Activated naive CD4-positive, alpha-beta T cell treated with anti-CD3 and anti-CD28 coated beads, Interleukin-2, amount 10 ng/mL, durations not matched to agents 7 days and 5 days (primary cell): ENCODE measurements at places on chromosomes 3 and 15.

- DNase-seq, result no peak
These were observed 216.9 kb upstream of the CDIN1 start for GRCh38 chr15:36362509-36362915.

DNA sequence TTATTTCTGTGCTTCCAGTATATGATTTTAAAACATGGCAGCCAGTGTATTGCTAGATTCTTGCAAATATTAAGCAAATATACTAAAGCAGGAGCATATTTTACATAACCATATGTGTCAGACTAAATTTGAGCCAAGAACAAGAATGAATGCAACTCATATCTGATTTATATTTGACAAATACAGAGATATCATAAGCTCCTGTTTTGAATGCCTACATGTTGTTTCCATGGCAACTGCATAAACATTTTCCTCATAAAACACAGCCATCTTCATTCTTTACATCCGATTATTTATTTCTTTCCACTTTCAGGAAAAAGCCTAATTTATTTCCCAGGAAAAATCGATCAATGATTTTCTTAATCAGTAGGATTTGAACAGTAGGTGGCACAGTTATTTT, 172.2 kb upstream of the TSPAN3 start:
- no peak for DNase-seq

- no peak for DNase-seq
These were observed 21.3 kb downstream of the PLA2G4E start for GRCh38 chr15:41999290-42000285.

DNA sequence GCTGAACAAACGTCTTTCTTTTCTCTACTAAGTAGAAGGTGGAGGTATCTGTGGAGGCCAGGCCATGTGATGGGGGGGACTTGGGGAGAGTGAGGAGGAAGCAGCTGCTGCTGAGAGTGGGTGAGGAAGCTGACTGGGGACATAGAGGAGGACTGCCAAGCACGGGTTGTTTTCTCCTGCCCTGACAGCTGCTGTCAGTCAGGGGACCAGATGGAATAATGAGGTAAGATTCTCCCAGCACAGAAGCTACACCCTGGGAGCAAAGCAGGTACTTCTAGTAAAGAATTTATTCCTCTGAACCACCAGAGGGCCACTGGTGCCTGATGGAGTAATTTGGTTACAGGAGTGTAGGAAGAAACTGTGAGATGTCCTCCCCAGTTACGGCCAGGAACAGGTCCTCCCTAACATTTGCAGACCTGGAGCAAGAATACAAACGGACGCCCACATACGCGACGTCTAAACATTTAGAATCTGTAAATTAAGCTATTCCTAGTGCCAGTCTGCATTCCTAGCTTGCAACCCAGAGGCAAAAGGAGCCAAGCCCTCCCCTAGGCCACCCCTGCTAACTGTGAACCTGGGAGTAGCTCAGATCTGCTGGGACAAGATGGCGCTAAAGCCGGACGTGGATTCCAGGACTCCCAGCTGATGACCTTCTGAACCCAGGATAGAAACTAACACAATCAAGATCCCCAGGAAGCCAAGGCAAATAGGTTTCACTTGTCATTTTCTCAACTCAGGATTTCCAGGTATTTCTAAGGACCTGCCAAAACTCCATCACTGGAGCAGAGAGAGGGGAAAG, 14.8 kb downstream of the CRYGS start:
- no peak for DNase-seq

DNA sequence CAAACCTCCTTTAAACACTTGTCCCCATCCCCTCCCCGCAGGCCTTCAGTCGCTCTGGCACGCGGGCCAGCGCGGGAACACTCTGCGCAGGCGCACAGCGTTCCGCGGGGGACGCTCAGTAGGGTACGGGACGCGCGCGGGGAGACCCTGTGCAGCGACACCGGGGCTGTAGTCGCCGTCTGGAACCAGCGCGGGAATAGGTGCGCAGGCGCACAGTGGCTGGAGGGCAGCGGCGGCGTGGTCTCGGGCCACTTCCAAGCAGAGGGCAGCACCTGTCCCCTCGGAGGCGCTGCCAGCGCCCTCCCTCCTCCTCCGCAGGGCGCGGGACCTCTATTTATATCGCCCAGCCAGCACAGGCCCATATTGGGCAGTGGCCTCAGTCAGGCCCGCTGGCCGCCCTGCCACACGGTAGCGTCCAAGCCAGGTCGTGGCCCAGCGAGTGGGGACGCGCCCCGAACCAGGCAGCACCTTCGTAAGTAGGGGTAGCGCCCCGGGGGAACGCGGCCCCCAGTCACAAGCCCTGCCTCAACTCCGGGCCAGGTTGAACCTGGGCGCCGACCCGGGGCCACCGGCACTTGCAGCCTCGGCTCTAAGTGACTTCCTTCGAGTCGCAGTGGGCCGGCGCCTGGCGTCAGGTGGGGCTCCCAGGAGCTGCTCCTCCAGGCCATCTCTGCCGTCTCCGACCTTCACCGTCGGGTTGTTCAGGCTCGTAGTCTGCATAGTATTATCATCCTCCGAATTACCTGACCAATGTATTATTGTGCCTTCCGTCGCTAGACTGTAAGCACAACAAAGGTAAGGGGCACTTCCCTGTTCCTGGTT, at the start of gene KBTBD12:
Gene KBTBD12 (plus strand): TSS at position 118 of the 822 bp plus-strand sequence. CDS start 7,830 bp downstream, outside the sequence.
- no peak for DNase-seq

- DNase-seq, result no peak
These were observed 125.8 kb downstream of the TNIK start for GRCh38 chr3:171334465-171334811.

GRCh38 chr15:36478561-36478960, 100.9 kb upstream of the CDIN1 start:
- no peak for DNase-seq

DNA sequence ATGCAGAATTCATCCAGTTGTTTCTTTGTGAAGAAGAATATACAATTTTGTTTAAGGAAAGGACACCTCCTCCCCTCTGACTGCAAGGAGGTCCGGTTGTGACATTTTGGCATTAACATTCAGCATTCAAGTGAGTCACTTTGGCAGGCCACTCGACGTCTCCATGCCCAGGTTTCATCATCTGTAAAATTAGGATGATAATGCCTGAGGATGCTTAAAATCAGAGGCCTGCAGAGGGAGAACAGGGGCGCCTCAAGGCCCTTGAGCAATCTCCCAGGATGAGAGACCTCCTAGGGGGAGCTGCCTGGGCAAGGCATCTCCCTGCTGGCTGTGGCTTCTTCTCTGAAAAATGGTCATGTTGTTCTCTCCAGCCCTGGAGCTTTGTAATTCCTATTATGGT, 236.0 kb downstream of the CACNA2D3 start:
- no peak for DNase-seq

DNA sequence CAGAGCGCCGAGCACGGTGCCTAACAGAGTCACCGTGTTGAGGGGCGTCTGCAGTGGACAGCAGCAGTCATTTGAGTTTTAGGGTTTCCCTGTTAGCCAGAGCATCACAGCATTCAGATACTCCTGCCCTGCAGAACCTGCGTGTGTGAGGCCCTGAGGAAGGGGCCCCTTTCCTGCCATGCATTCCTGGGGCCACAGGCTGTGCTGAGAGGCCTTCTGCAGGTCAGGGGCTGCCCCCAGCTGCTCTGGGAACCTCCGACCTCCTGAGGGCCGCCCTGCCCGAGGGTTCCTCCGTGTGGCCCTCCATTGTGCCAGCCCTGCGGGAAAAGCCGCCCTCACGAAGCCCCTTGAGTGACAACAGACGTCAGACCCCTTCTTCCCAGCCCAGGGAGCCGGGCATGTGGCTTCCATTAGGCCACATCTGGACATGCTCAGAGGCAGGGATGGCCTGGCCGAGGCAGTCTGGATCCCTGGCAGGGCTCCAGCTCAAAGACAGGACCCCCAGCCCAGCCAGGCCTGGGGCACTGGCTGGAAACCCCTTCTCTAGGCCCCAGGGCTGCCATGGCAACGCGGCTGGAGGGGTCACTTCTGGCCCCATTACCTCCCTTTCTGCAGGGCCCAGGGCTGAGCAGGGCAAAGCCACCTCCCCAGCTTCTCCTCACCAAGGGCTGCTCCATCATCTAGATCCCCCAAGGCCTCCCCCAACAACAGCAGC, 25.3 kb downstream of the FBLN2 start:
- DNase-seq, result no peak

DNA sequence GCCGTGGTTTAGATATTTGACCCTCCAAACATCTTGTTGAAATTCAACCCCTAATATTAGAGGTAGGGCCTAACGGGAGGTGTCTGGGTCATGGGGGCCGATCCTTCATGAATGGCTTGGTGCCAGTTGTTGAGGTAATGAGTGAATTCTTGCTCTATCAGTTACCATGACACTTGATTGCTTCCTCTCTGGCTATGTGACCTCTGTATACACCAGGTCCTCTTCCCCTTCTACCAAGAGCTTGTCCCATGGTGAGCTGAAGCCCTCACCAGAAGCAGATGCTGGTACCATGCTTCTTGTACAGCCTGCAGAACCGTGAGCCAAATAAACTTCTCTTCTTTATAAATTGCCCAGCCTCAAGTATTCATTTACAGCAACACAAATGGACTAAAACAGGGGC, 41.8 kb upstream of the TIPARP start:
- no peak for DNase-seq

- DNase-seq, result no peak
These were observed 70.2 kb downstream of the PEAK1 start for GRCh38 chr15:77349666-77350065.

DNA sequence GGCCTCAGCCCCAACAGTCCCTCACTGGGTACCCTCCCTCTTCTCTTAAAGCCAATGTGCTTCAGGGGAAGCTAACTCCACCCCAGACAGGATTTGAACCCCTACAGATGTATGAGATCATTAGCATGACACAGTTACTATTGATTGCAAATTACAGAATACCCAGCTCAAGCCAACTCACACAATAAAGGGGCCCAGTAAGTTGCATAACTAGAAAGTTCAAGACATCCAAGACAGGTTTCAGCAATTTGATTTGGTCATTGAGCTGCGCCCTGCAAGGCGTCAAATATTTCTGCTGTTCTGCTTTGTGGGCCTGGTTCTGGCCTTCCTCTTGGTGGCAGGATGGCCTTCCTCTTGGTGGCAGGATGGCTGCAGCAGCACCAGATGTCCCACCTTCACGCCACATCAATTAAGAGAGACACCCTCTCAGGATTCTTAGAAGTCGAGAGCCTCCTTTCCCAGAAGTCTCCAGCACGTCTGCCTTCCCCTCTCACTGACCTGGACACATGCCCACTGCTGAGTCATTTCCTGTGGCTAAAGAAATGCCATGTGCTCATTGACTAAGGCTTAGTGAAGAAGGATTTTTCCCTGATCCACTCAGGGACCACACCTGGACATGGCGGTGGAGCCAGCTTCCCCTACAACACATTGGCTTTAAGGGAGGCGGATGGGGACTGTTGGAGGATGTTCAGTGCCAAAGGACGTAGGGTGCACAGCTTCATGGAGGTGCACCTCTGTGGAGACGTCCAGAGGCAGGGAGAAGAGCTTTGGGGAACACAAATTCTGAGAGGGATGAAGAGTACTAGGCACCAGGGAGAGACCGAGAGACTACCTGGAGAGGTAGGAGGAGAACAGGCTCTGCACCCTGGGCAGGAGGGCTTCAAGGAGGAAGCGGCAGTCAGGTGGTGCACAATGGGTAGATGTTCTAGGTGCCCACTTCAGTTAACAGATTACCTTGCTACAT, 49.1 kb downstream of the DNASE1L3 start:
- no peak for DNase-seq

DNA sequence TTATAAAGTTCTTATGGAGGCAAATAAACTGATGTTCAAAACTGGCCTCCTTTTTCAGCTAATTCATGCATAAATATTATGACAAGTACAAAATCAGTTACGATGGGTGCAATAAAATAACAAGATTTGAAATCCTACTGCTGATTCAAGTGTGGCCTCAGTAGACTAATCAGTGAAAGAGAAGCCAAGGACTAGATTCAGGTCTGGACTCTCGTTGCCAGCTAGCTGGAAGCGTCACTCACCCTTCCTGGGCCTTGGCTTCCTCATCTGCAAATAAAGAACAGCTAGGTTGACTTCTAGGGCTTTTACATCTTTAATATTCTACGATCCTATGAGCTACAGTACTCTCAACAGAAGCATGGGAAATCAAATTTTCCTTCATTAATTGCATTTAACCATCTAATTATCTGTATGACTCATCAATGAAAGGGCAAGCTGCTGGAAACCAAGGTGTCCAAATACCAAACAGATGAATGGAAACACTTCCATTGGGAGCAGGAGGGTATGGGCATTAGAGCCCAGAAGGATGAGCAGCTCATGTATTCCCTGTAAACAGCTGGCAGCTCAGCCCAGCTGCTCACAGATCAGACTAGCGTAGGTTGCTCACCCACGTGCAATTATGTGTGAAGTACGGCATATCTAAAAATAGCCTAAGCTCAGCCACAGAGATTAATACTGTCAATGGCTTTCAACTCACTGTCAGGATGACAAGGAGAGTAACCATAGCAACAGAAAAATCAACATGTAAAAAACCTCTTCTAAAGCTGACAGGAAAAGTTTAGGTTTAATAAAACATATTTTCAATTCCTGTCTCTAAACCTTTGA, 294.8 kb downstream of the PLCL2 start:
- no peak for DNase-seq

GRCh38 chr3:6180171-6180570, 680.7 kb upstream of the GRM7 start:
- no peak for DNase-seq

GRCh38 chr15:47184908-47185801, 532.1 kb upstream of the SEMA6D start:
- DNase-seq, result no peak

DNA sequence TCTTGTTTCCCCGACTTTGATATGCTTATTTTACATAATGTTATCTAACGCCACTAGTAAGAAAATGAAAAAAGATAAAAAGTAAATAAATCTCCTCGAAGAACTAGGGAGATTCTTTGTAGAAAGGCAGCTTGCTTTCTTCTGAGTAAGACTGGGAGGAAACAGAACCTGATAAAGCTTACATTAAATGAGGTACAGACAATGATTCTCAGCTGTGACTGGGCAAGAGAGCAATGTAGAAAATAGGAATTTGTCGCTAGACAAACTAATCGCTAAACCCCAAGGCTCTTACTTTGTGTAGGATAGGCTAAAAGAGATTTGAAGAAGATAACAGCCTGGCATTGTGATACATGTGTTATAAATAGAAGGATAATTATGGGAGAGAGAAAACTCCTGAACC, 919.0 kb upstream of the ALCAM start:
- DNase-seq, result no peak

DNA sequence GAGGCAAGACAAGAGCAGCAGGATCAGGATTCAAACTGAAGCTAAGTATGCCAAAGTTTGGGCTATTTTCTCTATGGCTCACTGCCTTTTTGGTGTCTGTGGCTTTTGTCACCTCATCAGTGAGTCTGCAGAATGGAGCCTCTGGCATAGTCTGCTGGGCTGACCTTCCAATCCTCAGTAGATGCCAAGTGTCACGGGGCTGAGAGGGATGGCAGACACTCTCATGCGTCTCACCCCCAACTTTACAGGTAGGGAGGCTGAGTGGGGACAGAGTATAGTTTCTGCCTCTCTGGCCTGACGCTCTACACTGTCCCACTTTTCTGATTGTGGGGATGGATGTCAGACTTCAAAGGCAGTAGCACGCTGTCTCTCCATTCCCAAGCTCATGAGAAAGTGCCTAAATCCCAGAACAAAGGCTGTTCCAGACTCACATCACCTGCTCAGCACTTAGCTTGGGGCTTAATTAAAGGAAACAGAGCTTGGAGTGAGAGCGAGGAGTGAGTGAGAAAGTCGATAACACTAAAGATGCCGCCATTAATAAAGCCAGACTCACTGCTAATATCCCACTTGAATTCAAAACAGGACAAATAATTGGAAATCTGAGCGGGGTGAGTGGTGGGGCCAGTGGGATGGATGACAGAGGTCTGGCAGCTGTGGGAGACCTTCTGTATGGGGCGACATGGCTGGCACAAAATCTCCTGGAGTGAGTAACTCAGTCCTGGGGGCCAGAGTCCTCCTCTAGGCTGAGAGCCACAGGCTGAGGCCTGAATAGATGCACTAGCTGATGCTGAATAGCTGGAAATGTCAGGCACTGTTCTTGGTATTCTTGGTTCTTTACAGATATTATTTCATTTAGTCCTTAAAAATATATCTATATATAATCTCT, 78.4 kb upstream of the MRPS22 start:
- no peak for DNase-seq
